Activated T-cell treated with anti-CD3 and anti-CD28 coated beads for 1 hour (primary cell): ENCODE measurements at places on chromosomes 16 and 17.

DNA sequence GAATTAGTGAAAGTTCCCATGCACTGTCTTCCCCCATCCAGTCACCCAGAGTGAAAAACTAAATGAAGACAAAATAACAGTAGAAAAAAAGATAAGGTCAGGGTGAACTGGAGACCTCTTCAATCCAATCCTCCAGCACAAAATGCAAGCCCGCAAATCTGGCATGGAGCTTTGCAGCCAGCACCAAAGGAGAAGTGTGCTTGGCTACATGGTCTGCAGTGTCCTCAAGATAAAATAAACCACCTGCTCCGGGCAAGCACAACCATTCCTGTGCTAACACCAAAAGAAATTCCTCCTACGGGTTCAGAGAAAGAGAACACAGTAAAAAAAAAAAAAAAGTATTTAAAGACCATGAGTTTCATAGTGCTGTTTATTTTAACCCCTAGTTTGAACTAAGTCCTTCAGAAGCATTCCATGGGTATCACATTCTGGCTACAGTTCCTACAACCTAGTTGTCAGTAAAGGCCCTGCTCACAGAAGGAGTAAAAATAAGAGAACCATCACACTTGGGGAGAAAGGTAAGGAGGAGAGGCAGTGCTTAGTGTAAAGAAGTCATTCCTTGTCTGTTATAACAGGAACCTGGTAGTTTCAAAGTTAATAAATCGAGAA is 109.1 kb downstream of the GAS7 start:
- no peak for DNase-seq

- DNase-seq = no peak
These were observed 455 bp downstream of the ATP1B2 start for GRCh38 chr17:7651097-7651664.

DNA sequence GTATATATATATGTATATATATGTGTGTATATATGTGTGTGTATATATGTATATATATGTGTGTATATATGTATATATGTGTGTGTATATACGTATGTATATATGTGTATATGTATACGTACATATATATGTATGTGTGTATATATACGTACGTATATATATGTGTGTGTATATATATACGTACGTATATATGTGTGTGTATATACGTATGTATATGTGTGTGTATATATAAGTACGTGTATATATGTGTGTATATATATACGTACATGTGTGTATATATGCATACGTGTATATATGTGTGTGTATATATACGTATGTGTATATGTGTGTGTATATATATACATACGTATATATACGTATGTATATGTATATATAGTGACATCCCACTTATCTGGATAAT is 154.4 kb downstream of the CDRT15L2 start:
- DNase-seq = no peak

DNA sequence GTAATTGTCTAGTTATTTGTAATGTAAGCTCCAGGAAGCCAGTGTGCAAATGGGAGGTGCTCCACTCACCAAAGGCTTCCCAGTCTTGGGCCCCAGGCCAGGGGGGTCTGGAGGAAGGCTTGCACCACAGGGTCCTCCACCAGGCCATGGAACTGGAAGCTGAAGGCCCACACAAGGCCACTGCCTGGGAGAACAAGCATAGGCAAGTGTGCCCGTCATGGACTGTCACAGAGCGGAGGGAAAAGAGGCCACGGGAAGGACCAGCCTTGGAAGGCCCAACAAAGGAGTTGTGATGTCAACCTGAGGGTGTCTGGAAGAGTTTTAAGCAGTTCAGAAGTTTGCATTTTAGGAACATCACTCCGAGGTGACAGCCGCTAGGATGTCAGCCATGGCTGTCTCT is 3.0 kb upstream of the SRRM2 start:
- DNase-seq = no peak

- DNase-seq = no peak
These were observed 31.3 kb upstream of the RBBP6 start for GRCh38 chr16:24507959-24508480.

DNA sequence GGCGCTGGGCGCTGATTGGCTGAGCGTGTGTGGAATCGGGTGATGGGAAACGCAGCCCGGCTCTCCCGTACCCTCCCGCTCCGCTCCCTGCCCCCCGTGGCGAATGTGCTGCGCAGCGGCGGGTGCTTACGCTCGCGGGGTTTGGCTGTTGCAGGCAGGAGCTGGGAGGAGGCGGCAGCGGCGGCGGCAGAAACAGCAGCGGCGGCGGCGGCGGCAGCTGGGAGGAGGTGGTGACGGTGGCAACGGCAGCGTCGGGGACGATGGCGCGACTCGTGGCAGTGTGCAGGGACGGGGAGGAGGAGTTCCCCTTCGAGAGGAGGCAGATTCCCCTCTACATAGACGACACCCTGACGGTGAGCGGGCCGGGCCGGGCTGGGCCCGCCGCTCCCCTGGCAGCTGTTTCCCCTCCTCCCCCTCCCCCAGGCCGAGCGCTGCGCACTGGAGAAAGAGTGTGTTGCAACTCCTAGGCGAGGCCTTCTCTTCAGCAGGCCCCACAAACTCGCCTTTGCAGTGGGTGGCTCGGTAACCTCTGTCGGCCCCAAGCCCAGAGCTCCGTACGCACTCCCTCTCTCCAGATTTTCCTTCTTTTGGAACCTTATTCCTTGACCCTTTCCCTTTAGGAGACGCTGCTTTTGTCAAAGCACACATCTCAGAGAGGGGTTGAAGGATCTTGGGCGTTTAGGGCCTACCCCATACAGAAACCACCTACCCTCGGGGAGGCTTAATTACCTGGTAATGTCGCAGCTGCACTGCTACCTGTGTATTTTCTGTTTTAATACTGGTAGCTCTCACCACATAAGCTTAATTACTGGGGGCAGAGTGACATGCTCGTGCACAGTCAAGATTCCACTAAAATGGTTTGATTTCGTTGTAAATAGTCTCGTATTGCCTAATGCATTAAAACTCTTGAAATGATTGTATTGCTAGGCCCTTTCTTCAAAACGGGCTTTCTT is 1.0 kb downstream of the GGNBP2 start:
- peak; percentile 91 for DNase-seq

DNA sequence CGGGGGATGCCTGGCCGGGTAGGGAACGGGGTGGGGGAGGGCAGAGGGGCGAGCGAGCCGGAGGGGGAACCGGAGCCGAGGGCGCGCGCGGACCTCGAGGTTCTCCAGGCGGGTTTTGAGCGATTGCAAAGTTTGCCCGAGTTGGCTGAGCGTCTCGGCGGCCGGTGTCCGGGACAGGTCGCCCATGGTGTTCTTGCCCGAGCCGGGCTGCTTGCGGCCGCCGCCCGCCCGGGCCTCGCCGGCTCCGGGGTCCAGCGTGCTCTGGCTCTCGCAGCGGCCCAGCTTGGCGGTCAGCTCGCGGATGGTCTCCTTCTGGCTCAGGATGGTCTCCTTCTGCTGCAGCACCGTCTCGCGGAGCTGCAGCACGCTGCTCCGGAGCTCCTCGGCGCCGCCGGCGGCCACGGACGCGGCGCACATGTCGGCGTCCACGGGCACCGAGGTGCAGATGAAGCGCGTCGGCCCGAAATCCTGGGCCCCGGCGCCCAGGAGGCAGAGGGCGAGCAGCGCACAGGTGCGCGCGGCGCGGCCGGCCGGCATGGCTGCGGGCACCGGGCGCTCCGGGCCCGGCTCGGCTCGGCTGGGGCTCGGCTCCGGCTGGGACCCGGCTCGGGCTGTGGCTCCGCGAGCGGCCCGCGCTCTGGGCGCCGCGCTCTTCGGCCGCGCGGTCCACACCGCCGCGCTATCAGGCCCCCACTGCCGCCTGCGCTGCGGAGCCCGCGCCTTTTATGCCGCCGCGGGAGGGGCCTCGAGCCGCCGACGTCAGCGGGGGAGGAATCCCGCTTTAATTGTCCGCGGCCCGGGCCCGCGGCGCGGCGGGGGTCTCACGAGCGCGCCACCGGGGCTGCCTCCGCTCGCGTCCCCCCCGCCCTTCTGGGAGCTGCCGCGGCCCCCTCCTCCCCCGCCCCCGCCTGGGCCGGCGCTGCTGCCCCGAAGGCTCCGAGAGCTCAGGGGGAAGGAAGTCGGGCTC is at the start of gene NPTX1:
NPTX1 (minus strand) TSS at position 698 of the 967 bp plus-strand sequence; CDS start at position 537, 161 bp downstream.
- DNase-seq = no peak

- DNase-seq = no peak
These were observed 19.2 kb downstream of the CIITA start for GRCh38 chr16:10896165-10896564.

DNA sequence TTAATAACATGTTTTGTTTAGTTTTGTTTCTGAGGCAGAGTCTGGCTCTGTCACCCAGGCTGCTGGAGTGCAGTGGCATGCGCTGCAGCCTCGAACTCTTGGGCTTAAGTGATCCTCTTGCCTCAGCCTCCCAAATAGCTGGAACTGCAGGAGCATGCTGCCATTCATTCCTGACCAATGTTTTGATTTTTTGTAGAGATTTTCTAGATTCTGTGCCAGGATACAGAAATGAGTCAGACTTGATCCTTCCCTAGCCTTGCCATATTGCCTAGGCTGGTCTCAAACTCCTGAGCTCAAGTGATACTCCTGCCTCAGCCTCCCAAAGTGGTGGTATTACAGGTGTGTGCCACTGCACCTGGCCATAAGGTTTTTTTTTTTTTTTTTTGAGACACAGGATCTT is 17.7 kb downstream of the TAOK1 start:
- no peak for DNase-seq

DNA sequence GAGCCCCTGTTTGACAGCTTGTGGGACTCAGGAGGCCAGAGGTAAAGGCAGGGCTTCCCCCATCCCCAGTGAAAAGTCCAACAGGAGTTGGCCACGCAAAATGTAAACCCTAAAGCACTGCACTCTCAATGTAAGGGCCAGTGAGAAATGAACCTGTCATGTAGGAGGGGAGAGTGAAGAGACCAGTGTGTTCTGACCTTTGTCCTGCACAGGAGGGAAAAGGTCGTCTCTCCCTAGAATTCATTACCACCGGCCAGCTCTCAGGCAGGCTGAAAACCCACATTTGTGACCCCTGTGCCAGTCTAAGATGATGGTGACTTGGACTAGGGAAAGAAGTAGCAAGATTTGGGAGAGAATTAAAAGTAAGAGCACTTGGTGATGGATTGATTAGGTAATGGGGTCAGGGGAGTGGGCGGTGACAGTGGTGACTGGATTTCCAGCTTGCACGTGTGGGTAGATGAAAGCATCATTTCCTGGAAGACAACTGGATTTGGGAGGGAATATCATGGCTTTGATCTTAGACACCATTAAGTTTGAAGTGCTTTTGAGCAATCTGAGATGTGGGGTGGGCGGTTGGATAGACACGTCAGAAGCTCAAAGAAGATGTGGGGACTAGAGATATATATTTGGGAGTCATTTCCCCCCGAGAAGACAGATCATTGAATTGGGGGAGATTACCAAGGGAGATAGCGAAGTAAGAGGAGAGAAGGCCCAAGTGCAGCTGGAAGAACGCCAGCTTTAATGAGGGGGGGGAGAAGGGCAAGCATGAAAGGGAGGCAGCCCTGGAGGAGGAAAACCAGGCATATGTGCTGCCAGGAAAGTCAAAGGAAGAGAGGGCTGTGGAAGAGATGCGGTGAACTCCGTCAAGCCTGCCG is 119.5 kb downstream of the NTN1 start:
- no peak for DNase-seq

DNA sequence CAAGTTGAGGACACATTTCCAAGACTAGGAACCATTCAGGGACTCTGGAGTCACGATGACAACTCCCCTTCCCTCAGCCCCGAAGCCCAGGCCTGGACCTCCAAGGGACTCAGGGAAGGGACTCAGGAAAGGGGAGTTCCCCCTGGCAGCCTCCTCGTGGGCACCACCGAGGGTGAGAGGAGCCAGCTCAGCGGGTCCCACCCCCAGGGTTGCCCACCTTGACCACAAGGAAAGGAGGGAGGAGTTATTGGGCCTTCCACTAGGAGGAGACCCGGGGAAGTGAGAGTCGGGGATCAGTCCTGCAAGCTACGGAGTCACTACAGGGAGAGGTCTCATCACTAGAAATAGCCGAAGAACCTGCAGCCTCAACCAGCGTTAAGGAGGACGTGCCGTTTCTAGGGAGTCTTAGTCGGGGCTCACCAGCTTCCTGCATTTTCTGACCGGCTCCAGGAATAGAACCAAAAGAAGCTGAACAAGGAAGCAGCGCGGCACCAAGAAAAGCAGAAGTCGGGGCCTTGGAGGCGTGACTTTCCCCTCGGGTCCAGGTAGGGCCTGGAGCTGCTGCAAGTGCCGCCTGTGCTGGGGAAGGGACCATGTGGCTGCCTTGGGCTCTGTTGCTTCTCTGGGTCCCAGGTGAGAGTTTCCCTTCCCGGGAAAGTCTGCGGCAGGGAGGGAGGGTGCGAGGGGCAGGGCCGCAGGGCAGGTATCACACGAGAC is at the start of gene CD300A:
CD300A (plus strand) TSS at position 524 of the 717 bp plus-strand sequence; CDS start at position 594, 70 bp downstream.
- DNase-seq = no peak

GRCh38 chr17:74760404-74761105 is 12.1 kb downstream of the NHERF1 start:
- DNase-seq = no peak

DNA sequence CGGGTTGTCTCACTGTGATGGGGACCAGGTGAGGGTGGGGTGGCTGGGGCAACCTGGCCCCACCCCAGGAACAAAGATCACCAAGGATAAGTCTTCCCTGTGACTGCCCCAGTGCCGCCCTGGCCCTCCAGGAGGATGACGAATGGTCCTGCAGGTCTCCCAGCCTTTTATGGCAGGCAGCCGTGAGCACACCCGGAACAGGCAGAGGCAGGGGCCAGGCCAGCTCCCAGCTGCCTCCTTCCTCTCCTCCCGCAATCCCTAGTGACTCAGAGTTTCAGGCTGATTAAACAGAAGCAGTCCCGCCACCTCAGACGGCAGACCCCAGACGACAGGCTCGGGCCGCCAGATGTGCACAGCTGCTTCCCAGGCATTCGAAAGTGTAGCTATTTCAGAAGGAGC is 13.3 kb downstream of the JUP start:
- DNase-seq = no peak

DNA sequence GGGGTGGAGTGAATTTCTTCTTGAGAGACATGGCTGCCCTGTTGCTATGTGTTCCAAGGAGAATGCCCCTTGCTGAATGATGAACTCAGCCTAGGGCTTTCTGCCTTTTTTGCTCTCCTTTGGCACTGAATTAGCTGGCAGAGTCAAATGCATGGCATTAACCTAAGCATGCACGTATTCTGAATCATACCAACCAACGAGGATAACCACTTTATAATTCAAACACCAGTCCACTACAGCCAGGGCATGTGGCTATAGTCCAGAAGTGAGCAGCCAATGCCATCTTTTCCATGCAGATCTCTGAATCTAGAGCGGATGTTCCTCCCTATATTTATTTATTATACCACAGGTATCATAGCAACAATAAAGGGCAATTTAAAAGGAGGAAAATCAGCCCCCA is 15.7 kb downstream of the TMIGD1 start:
- DNase-seq = no peak

DNA sequence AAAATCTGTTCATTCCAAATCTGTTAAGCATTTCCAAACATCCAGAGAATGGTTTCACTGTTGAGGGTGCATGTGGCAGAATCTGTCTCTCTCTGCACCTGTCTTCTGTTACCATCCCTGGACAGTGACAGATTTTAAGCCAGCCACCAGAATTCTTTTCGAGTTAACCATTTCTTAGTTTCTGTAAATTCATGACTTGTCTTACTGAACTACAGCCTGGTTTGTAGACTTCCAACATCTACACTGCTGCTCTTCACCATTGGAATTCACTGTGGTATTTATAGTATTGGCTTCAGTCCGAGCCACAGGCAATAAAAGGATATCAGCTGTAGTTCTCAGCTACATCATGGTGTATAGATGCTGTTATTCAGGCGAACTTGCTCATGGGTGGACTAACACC is 47.6 kb downstream of the GOSR1 start:
- no peak for DNase-seq
